ENCODE measurements at places on chromosomes 12 and 14. TPM values are rescaled to one million over a fixed set of nuclear protein-coding genes. Genes with fewer than 3 reads are reported as not detected.

Gene OAS1
- total RNA-seq, result 14.2 TPM

Gene FOXN4
- 0.27 TPM for total RNA-seq

Gene CRIP1
- total RNA-seq, result 22.0 TPM

Gene CTSG
- 3.9 TPM for total RNA-seq

Gene SRSF5
- 206 TPM for total RNA-seq

Gene TUNAR
- 1.9 TPM for total RNA-seq

Gene CIROP
- not detected for total RNA-seq

Gene ADAM21
- not detected for total RNA-seq

Gene PDE3A
- 6.2 TPM for total RNA-seq

Gene TAS2R50
- 2.7 TPM for total RNA-seq

Gene GLIPR1
- 2.7 TPM for total RNA-seq

Gene SLC39A5
- total RNA-seq, result not detected

Gene TAS2R13
- 1.4 TPM for total RNA-seq

Gene BORCS5
- total RNA-seq, result 26.8 TPM

Gene CEBPE
- not detected for total RNA-seq
